ENCODE measurements at places on chromosomes 4 and X.

DNA sequence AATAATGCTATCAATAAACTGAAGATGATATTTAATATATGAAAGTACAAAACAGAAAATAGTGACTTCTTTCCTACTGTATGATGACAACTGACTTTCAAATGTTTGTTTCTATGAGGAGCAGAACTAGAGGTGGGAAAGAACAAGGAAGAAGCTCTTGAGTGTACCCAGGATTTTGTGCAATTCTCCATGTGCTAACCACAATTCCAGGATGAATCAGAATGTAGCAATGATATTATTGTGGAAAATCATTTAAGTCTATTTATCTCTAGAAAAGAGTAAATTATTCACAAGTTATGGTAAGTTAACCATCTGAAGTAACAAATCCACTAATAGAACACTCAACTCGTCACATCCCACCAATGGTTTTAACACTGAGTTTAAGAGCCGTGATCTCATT lies 324.1 kb upstream of the EMCN start:
- no peak for DNase-seq

DNA sequence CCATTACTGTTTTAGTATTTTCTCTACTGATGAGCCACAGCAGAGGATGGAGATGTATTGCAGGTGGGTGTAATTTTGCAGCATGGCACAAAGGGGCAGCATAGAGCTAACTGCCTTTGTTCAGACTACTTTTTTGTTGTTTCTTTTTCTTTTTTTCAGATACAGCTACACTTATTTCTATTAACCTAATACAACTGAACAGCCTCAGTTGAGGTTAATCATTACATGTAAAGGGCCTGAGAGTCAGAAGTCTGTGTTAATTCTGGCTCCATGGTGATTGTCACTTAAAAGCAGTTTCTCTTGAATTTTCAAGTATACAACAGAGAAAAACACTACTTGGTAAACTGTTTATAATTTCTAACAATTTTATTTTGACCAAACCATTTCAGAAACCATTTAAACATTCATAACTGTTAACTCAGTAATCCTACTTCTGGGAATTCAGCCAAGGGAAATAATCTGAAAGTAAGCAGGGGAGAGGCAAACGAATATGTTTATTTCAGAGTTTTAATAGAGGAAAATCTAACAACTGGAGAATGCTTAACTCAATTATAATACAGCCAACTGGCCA lies 13.9 kb upstream of the PPEF2 start:
- peak; percentile 19 for DNase-seq

DNA sequence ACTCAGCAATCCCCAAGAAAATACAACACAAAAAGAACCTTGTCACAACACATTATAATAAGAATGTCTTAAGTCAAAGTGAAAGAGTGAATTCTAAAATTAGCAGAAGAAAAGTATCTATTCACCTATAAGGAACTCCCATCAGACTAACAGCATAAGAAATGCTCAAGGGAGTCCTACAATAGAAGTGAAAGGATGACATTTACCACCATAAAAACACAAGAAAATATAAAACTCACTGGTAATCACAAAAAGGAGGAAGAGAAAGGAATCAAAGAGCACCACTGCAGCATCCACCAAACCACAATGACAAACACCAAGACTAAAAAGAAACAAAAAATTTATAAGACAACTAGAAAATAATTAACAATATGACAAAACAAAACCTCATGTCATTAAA lies 257.0 kb upstream of the AGTR2 start:
- no peak for DNase-seq

- no peak for DNase-seq
Measured at GRCh38 chrX:8586953-8587352, 122.3 kb downstream of the VCX3B start.

DNA sequence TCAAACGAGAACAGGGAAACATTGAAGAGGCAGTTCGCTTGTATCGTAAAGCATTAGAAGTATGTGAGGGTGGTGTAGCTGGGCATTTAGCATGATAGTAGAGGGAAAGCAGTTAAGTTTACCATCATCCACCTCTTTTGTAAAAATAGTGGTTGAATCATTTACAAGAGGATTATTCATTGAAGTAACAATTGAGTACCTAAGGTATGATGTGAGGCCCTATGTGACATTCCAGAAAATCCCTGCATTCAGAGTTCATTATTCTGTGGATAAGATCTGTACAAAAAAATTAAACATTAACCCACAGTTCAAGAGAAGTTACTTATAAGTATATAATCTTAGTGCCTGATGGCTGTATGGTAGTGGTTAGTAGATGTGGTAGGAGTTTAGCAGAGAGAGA lies 22.2 kb upstream of the GCNA start:
- DNase-seq: no peak

- no peak for DNase-seq
Measured at GRCh38 chrX:1170243-1170642, 42.2 kb downstream of the CRLF2 start.

GRCh38 chr4:1684506-1685234 lies 557 bp upstream of the FAM53A start:
- DNase-seq: no peak

DNA sequence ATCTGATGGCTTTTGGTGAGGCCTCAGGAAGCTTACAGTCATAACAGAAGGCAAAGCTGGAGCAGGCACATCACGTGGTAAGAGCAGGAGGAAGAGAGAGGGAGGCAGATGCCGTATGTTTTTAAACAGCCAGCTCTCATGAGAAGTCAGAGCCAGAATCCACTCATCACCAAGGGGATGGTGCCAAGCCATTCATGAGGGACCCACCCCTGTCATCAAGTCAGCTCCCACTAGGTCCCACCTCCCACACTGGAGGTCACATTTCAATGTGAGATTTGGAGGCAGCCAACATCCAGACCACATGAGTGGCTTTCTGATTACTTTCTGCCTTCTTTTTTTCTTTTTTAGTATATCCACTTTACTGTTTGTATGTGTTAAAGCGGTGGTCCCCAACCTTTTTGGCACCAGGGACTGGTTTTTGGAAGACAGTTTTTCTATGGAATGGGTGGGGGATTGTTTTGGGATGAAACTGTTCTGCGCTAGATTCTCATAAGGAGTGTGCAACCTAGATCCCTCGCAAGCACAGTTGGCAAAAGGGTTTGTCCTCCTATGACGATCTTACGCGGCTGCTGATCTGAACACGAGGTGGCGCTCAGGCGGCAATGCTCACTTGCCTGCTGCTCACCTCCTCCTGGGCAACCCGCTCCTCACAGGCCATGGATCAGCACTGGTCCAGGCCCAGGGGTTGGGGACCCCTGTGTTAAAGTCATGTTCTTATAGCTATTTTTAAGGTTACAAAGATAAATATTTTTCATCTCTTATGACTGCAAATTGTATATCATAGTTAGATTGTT lies 61.7 kb downstream of the SLIT2 start:
- DNase-seq: no peak

GRCh38 chrX:119505945-119506344 lies 37.7 kb downstream of the SLC25A5 start:
- DNase-seq: no peak

- DNase-seq: no peak
Measured at GRCh38 chrX:10101269-10101668, 55.5 kb upstream of the CLCN4 start.

DNA sequence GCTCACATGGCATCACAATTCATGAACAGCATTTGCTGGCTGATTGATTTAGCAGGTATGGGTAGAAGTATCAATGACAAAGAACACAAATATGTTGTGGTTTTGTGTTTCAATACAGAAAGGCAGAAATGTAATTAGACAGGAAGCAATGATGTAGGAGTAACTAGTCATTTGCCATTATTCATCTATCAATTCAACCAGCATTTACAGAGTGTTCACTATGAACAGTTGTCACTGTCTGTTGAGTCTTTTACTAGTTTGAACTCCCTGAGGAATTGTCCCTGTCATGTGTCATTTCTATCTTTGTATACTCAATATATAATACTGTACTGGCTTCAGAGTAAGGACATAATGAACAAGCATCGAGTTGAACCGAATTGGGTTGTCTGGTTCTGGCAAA lies 51.5 kb upstream of the ARHGAP24 start:
- no peak for DNase-seq

DNA sequence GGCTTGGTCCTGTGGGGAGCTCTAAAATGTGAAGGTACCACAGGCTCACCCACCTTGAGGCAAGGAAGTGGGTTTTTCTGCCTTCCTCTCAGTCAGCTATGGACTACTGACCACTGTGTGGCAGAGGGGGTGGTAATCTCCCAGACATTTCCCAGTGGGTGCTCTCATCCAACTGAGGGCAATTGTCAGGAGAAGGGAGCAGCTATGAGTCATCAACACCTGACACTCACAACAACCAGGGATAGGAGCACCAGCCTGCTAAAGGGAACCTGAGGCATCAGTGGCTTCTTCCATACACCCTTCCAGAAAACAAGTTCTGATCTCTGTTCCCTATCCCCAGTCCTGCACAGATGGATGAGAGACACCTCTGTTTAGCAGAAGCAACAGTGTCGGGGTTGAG lies 468.8 kb downstream of the BCOR start:
- DNase-seq: no peak

- no peak for DNase-seq
Measured at GRCh38 chr4:175776217-175776616, 35.8 kb downstream of the GPM6A start.

DNA sequence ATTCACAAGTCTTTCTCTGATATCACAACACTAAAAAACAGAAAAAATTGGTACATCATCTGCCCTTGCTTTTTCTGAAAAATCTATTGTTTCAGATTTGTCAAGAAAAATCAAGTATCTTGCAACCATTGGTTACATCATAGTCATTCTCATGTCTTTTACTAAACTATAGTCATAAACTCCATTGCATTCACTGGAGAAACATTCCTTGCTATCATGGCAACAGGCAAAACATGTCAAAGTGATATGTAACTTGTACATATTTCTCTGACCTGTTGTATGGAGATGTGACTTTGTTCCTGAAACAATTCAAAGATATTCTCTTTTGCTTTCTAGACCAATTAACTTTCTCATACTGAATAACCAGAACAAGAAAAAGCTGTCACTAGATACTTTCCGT lies 121.9 kb upstream of the ANK2 start:
- no peak for DNase-seq

- DNase-seq: no peak
Measured at GRCh38 chrX:70878902-70879301, 29.6 kb downstream of the TEX11 start.

DNA sequence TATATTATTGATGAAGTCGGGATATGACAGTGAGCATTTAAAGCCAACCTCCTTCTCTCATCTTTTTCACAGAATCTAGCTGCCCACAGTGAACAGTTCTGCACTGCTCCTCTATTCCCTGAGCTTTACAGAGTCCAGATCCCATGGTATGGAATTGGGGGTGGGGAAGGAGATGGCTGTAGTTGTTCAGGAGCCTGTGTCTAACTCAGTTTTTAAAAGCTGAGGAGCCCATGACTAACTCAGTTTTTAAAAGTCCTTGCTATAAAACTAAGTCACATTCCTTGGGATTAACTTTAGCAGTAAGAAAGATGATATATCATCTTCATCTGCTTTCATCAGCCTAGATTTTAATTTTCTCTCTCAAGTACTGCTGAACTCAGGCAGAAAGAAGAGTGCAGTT lies 96.4 kb upstream of the STIM2 start:
- no peak for DNase-seq

- DNase-seq: peak; percentile 80
Measured at GRCh38 chr4:75036046-75036830, 103.3 kb downstream of the PARM1 start.

DNA sequence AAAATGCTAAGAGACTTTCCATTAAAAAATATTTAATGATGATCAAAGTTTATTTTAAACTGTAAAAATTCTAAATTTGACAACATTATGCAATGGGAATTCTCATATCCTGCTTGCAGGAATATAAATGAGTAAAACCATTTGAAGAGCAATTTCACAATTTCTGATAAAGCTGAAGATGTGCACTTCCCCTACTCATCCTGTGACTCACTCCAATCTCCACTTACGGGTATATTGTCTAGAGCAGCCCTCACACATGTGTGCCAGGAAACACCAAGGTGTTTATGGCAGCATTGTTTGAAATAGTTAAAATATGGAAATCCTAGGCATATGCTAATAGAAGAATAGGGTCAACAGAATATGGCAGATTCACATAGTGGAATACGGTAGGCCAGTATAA lies 158.4 kb downstream of the PDHA2 start:
- DNase-seq: no peak

DNA sequence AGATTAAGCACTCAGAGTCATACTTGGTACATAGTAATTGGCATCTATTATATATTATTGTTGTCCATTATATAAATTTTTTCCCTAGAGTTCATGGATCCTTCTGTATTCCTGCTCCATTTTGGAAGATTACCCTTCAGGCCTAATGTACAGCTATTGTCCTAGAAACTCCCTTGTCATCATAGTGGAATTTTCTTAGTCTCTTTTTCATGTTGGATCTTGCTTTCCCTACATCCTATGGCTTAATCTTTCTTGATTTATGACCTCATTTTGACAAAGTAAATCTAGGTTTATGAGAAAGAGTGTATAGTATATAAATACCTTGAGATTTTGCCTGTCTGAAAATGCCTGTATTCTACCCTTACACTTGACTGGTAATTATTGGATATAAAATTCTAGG lies 22.1 kb downstream of the ARMCX4 start:
- no peak for DNase-seq

DNA sequence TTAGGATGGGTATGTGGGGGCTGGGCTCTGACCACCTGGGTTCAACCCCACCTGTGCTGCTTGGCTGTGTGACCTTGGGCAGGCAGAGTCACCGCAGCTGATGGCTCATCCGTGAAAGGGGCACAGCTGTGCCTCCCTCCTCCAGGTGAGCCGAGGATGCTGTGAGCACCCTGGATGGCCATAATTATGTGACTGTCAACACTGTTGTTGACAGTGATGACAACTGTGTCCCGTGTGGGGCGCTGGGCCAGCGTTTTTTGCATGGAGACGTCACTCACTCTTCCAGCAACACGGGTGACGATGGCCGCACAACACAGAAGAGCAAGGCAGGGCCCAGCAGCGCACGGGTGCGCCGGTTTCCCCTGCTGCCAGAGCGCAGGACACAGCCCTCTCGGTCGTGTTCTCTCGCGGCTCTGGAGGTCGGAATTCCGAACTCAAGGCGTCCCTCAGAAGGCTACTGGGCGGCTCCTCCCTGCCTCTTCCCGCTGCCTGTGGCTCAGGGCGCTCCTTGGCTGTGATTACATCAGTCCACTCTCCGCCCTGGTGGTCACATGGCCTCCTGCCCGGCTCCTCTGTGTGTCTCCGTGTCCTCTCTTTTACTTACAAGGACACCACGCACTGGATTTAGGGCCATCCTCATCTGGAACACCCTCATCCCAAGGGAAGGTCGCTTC lies 1.3 kb downstream of the SH3TC1 start:
- peak; percentile 79 for DNase-seq

GRCh38 chr4:150673793-150674192 lies 91.8 kb downstream of the MAB21L2 start:
- peak; percentile 26 for DNase-seq

GRCh38 chr4:94757192-94758140 lies at the start of gene BMPR1B:
TSS of gene BMPR1B (plus strand) at chr4:94757955. CDS start at chr4:95104425, 346,470 bp downstream.
- DNase-seq: no peak

All from inflammatory macrophage (primary cell).